Regular cardiac myocyte (primary cell): ENCODE measurements at places on chromosomes 12 and 14. TPM values are rescaled to one million over a fixed set of nuclear protein-coding genes. Genes with fewer than 3 reads are reported as not detected.

OR4E2 gene
- not detected in 2 replicates for total RNA-seq

CAPZA3 gene
- not detected in 2 replicates for total RNA-seq

EML5 gene
- total RNA-seq: under 0.01 and 0.19 TPM in 2 replicates

NRL gene
- 0.56 and 0.77 TPM in 2 replicates for total RNA-seq

INSM2 gene
- total RNA-seq: under 0.01 TPM in 1 of 2 replicates, not detected in the other
